CD8-positive, alpha-beta T cell (primary cell): ENCODE measurements at places on chromosomes 11 and 22. TPM values are rescaled to one million over a fixed set of nuclear protein-coding genes. Genes with fewer than 3 reads are reported as not detected.

- DNase-seq, result no peak
Measured at GRCh38 chr11:134471716-134472455, 59.8 kb upstream of the B3GAT1 start.

GRCh38 chr11:96229354-96229977 is 113.5 kb downstream of the MAML2 start:
- no peak for DNase-seq

- DNase-seq, result no peak
Measured at GRCh38 chr11:115893461-115894099, 389.4 kb upstream of the CADM1 start.

The SLC22A25 gene
- total RNA-seq, result not detected

The PANX3 gene
- not detected for total RNA-seq
